Hepatic stellate cell (primary cell): ENCODE measurements at places on chromosomes 4 and X.
A peak's percentile ranks its signal among the peaks of the same experiment; 100 is the strongest.

DNA sequence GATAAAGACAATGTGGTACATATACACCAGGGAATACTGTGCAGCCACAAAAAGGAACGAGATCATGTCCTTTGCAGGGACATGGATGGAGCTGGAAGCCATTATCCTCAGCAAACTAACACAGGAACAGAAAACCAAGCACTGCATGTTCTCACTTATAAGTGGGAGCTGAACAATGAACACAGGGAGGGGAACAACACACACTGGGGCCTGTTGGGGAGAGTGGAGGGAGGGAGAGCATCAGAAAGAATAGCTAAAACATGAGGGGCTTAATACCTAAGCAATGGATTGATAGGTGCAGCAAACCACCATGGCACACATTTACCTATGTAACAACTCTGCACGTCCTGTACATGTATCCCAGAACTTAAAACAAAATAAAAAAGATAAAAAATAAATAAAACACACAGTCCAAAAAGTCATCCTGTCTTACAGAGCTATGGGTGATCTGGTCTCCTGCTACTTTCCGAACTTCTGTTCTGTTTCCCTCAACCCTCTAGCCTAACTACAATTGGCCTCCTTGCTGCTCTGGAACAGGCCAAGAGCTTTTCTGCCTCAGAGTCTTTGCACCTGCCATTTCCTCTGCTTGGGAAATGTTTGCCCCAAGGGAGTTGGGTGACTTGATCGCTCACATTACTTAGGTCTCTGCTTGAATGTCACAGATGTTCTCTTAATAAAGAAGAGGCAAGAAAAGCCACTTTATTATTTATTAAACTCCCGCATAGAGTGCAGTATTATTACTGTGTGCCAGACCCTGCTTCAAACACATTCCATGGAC, 1.1 kb upstream of the CD38 start:
- no peak for DNase-seq

DNA sequence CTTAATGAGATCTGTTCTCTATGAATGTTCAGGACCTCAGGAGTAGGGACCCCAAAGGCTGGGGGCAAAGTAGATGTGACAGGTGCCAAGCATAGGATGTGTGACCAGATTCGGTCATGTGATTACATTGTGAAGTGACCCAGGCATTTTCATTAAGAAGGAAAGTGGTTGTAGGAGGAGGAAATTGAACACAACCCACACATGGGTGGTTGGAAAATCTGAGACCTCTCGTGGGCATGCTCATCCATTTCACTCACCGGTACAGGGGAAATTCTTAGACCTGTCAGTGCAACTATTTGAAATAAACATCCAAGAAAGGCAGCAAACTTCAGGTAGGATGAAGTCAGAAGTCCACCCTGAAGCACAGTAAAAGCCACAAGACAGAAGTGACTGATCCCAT, 43.5 kb upstream of the CD99 start:
- no peak for DNase-seq

DNA sequence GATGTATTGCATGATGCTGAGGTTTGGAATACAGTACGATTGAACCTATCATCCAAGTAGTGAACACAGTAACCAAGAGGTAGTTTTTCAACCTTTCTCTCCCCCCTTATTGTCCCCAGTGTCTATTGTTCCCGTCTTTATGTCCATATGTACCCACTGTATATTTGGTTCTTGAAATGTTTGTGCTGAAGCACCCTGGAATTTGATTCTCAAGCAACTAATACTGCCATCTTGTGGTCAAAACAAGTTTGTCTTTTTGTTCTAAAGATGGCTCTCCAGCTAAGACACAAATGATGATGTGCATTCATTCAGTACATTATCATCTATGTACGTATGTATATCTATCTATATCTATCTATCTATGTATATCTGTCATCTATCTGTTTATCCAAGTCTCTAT, 33.5 kb upstream of the DCX start:
- peak; percentile 0 for DNase-seq

DNA sequence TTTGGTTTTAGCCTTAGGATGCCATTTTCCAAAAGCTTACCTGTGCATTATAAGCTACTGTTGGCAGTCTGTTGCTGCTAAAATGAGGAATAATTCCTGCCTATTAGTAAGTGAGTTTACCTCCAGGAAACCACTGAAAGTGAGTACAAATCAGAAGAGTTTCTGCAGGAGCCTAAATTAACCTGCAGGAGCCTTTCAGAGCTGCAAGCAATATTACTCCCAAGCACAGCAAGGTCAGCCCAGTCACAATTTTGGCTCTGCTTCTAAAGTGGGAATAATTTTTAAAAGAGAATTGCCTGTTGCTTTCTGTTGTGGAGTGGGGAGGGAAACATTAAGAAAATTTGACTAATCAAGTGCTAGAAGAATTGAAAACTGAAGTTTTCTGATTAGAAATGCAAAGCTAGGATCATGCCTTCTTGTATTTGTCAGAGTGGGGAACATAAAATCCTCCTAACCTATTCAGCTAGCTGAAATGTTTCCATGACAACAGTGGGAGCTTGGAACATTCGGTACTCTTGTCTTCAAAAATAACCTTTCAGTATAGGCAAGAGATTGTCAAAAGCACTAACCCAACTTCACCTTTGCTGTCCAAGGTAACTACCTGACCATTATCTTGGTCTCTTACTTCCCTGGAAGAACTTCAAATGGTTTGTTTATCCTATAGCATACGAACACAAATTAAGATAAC, 193.2 kb downstream of the COMMD8 start:
- DNase-seq: no peak

DNA sequence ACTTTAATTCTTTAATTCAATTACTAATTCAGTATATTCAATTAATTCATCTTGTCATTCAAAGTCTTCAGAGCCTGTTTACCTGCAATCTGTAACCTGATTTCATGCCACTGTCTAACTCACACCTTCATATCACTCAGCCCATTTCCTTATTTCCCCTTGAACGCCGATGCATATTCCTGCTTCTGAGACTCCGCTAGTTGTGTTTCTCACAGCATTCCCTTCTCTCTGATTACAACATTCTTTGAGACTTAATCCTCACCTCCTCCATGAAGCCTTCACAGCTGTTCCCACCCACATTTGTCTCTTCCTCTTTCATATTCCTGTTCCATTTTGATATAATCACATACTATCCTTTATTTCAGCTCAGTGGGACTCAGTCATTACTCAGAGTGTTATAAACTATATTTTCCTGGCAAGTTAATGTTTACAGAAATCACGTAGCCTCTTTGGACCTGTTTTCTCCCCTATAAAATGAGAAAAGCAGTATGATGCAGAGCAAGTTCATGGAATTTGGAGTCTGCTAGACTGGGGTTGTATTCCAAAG, 69.0 kb downstream of the MAP9 start:
- no peak for DNase-seq

- no peak for DNase-seq
These were observed 1038.0 kb downstream of the PCDH19 start for GRCh38 chrX:99371976-99372595.

- DNase-seq: no peak
These were observed 33.9 kb downstream of the VSIG4 start for GRCh38 chrX:66005830-66006449.

DNA sequence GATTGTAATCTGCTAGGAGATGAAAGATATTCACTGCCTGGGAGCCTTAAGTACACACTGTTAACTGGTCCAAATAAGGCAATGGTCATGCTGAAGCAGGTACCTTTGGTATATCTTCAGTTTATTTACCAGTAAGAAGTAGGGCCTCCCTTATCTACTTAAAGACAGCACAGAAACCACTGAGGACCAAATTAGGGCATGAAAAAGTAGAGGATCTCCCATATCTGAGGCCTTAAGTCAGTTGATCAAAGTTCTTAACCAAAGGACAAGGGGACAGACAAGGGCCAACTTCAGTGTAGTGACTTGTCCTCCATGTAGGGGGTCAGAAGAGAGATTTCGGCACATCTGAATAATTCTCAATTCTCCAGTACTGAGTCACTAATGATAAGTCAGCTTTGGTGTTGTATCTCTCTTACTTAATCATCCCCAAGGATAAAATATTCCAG, 59.1 kb downstream of the AMELX start:
- DNase-seq: no peak

- DNase-seq: no peak
These were observed 87.6 kb downstream of the MRPL1 start for GRCh38 chr4:77950203-77950602.

- peak; percentile 26 for DNase-seq
These were observed 8.8 kb downstream of the PLA2G12A start for GRCh38 chr4:109721033-109721432.

DNA sequence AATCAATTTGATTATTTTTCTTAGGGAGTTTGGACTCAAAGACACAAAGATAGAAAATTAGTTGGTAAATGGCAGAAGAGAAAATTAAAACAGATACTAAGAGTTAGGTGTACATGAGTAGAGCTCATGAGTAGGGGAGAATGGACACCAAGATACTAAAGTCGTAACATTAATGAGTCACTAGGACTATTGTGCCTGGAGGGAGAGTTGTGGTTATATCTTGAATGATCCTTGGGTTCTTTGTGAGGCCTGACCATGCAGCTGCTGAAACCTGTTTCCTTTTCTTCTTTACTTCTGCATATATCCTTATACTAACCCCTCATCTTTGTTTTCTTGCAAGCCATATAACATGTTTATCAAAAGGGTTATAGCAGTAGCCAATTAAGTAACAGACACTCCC, 532.8 kb downstream of the RPA4 start:
- no peak for DNase-seq

DNA sequence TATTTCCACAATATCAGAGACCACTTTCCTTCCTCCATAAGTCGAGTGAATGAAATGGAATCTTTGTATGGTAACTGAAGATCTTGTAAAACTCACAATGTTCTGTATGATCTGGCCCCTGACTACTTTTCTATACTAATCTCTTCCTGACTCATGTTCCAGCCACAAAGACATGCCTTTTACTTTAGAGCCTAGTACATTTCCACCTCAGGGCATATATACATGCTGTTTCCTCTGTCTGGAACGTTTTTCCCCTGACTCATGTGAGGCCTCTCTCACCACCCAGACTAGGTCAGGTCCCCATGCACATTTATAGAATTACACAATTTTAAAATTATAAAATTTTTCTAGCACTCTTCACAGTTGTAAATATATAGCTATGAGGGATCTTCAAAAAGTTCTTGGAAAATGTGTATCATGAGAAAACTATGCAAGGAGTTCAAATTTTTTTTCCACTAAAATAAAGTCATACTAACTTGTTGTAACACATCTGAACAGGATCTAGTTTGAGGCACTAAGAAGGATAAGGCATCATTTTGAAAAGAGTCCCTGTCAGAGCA, 208.8 kb downstream of the SH2D1A start:
- peak; percentile 19 for DNase-seq

DNA sequence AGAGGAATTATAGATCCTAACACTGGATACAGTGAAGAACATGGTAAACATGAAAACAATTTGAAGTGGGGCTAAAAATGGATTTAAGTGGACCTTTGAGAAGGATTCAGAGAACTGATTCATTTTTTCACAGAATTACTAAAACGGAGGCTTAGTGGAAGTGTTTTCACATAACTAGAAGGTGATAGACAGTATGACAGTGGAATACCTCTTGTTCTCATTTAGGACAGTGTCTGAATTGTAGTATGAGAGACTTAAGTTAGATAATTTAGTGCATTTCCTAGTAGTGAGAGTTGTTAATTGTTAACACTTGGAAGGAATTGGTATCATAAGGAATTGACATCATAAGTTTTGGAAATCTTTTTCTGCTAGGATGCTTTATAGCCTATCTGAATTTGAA, 64.1 kb downstream of the FIP1L1 start:
- no peak for DNase-seq

- DNase-seq: no peak
These were observed 60.9 kb downstream of the GK start for GRCh38 chrX:30714138-30714537.
